Stimulated activated effector memory CD8-positive, alpha-beta T cell treated with anti-CD3 and anti-CD28 coated beads, Interleukin-12 subunit alpha, Interleukin-12 subunit beta, amount 100 ng/mL, for 72 hours (primary cell): ENCODE measurements at places on chromosomes 6 and 20.

DNA sequence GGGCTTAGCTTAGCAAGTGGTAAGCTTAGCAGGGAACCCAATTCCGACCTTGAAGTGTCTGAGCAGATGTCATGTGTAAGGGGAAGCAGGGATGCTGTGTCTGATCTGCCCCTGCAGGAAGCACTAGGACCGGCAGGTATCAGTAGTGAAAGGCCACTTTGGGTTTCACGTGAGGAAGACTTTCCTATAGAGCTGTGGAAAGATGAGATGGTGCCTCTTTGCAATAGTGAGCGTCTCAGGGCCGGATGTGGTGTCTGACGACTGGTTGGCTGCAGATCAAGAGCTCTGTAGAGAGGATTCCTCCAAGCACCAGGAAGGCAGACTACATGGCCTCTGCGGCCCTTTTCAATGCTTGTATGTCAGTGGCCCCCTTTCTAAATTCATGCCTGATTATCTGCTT is 98.3 kb downstream of the TIAM2 start:
- no peak for DNase-seq

DNA sequence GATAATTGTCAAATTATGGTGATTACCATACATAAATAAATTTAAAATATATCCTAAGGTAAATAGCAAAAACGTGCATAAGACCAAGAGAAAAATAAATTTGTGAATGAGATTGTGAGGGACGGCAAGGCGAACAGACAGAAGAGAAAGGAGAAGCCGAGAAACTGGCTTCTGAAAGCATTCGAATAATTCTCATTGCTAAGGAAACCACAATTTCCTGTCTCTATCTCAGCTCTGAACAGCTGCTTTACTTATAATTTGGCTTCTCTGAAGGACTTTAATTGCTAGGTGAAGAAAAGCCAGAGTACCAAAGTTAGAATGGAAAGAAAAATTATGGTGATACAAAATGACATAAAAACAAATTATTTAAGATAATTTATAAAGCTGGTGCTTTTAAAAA is 79.0 kb upstream of the RGS17 start:
- DNase-seq: no peak

- no peak for DNase-seq
Measured at GRCh38 chr6:45504947-45505346, 127.2 kb upstream of the SUPT3H start.

- DNase-seq: no peak
Measured at GRCh38 chr6:15715060-15715459, 52.2 kb upstream of the DTNBP1 start.

DNA sequence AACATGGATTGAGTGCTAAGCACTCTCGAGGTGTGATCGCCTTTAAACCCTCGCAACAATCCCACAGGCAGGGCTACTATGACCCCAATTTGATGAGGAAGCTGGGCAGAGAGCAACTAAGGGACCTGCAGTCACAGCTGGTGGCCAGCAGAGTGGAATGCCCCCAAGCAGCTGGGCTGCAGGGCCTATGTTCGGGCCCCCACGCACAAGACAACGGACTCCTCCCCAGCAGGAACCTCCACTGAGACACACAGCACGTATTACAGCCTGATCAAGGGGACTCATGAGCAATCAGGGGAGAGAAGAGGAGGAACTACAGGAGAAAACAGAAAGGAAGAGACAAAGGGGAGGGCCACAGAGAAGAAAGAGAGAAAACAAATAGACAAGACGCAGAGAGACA is 21.7 kb downstream of the CST7 start:
- DNase-seq: no peak

GRCh38 chr20:4341804-4342485 is 326.6 kb upstream of the RNF24 start:
- DNase-seq: no peak

DNA sequence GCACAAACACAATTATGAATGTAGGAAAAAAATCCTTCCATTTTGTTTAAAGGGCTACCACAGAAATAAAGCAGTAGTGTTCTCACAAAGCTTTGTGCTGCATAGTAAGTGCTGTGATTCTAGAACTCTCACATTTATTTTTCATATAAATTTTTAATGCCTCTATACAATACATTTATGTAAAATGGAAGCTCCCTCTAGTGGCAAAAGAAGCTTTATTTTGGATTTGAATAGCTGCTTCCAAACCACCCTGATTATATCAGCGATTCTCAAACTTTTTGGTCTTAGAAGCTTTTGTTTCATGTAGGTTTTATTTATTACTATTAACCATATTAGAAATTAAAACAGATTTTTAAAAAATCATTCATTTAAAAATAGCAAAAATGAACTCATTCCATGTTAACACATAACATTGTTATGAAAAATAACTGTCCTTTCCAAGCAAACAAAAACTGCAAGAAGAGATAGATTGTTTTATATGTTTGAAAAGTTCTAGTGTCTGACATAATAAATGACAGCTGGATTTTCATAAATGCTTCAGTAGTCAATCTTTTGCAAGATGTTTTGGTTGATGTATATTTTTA is 38.4 kb downstream of the HS3ST5 start:
- no peak for DNase-seq

DNA sequence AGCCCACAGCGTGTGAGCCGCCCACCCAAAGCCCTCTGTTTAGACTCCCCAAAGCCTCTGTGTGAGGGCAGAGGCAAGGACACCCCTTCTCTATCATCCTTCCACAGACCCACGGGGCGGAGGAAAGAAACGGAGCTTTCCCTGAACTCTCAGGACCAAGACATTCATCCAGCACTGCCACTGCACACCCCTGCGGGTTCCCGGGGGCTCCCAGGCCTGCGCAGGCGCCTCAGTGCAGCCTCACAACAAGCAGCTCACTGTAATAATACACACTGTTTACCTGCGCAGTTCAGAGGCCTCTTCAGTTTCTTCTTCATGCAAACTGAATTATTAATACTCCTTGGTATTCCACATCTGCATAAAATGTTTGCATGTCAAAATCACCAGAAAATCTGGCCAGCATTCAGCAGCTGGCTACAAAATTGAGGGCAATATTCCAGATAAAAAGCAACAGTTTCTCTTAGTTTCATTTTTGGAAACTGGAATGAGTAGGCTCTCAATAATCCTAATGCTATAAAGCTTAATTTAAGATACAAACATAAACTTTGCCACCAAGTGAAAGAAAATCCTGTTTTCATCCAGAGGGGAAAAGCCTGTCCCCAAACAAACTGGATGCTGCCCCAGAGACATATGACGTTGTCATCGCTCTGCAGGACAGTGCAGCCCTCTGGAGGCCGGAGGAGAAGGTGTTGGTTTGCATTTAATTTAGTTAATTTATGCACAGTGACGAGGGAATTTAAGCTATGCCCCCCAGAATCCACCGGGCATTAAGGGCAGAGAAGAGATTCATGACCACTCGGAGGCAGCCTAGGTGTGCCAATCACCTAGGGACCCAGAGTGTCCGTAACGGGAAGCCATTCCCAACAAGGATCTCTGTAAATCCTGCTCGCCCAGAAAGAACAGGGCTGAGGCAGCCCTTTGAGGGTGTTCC is 45.3 kb downstream of the NINL start:
- DNase-seq: no peak

DNA sequence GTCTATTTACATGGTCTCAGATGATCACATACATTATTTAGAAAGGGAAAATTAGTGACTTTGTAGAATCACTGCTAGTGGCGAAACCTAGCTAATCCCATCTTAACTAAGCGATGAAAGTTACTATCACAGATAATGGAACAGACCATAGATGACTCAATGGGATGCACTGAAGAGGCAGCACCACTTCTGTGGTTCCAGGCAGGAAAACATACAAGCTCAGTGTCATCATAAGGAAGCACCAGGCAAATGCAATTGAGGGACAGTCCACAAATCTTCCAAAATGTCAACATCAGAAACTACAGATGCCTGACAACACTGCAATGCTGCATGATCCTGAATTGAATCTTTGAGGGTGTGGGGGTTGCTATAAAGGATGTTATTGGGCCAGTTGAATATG is 15.9 kb upstream of the SNAI1 start:
- DNase-seq: no peak

GRCh38 chr6:144195671-144196270 is 45.5 kb downstream of the STX11 start:
- DNase-seq: no peak
